ENCODE measurements at places on chromosomes 7 and 10.

DNA sequence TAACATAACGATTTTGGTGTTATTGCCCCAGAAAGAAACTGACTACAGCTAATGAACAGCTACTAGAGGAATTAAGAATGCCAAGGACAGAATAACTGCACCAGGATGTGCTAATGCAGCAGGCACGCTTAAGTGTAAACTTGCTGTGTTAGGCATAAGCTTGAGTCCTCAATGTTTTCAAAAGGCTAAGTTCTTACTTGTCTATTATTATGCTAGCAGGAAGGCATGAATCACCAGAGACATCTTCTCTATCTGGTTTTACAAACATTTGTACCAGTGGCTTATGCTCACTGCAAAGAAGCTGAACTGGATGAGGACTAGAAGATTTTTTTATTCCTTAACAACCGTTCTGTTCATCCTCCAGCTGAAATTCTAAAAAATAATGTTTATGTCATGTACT is 1035.3 kb downstream of the NRG3 start:
- no peak for DNase-seq

GRCh38 chr10:11166550-11166949 is 148.9 kb downstream of the CELF2 start:
- DNase-seq = no peak

- DNase-seq = no peak
Measured at GRCh38 chr10:125415006-125415633, 254.8 kb upstream of the CTBP2 start.

DNA sequence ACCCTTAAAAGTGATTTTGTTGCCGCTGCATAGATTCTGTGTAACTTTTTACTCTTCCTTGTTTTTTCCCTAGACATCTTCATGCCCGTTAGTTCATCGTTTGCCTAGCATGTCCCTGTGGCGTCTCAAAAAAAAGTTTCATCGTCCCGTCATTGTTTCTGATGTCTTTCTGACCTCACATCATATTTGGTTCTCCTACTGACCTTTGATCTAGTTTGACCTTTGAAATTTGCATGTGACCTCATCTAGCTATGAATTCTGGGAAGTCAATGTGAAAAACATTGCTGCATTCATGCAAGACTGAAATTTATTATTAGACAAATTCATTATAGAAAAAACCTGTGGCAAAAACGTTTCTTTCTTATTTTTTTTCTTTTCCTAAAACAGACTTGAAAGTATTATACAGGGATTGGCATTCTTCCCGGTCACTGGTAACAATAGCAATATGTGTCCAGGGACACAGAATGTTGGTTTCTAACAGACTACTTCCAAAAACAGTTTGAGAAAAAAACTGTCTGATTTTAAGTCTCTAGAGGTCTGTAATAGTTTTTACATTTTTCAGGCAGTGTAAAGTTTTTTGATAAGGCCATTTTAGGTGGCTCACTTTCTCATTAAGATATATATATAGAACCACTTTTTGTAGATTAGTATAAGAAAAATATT is 280.9 kb downstream of the USP6NL start:
- DNase-seq = peak; percentile 68

- DNase-seq = peak; percentile 49
Measured at GRCh38 chr7:26369593-26369992, 77.9 kb downstream of the SNX10 start.

GRCh38 chr7:113431406-113431805 is 313.1 kb upstream of the SMIM30 start:
- peak; percentile 2 for DNase-seq

- DNase-seq = peak; percentile 10
Measured at GRCh38 chr7:156473476-156474240, 166.9 kb upstream of the RNF32 start.

DNA sequence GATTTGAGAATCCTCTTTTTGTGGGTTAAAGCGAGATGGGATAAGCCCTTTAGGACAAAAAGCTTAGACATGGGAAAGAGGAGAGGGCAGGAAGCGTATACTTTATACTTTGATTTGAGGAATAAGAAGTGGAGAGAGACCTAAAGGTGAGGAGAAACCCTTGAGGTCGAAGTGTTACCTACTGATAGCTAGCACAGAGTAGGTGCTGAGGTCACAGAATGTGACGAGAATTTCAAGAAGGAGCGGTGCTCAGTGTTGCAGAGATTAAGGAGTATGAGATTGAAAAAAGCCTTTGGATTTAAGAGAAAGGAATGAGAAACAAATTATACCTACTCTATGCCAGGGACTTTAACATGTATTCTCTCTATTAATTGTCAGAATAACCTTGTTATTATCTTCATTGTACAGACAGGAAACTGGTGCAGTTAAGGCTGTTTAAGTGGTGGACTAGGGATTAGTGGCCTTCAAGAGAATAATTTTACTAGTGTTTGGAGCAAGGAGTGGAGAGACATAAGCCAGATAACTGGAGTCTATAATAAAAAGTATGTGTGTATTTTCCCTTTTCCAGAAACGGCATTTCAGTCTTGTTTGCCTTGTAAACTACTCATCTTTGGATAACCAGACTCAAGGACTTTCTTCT is 8.8 kb downstream of the CAPZA2 start:
- no peak for DNase-seq

GRCh38 chr10:118735294-118735693 is 19.5 kb downstream of the CACUL1 start:
- no peak for DNase-seq

DNA sequence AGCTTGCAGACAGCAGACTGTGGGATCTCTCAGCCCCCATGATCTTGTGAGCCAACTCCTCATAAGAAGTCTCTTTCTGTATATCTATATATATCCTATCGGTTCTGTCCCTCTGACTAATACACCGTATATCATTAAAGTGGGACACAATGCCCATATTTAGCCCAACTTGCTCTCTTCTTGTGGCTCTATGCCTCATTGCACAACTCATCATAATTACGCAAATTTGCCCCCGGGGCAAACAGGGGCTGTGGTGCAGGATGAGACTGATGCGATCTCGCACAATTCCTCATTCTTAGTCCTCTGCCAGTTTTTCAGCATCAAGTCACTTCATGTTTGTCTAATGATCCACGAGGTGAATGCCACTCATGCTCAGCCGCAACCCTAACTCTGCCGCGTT is 183.2 kb downstream of the PRPF18 start:
- peak; percentile 72 for DNase-seq

DNA sequence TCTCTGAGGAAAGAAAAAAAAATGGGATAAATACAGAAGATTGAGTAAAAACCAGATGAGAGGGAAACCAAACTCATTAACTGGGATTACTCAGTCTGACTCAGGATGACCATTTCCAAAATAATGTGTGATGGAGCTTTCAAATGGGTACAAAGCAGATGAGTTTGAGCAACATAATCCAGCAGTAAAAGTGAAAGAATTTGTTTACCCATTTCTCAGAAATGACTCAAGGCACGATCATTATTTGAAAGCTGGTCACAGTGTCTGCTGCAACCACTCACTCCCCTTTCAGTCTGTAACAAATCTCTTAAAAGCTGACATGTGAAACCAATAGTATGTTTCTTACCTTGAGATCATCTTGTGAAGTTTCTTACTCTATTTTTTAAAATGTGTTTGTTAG is 104.7 kb upstream of the KLF14 start:
- DNase-seq = peak; percentile 93

GRCh38 chr10:117673230-117674010 is 130.9 kb downstream of the EMX2 start:
- no peak for DNase-seq

DNA sequence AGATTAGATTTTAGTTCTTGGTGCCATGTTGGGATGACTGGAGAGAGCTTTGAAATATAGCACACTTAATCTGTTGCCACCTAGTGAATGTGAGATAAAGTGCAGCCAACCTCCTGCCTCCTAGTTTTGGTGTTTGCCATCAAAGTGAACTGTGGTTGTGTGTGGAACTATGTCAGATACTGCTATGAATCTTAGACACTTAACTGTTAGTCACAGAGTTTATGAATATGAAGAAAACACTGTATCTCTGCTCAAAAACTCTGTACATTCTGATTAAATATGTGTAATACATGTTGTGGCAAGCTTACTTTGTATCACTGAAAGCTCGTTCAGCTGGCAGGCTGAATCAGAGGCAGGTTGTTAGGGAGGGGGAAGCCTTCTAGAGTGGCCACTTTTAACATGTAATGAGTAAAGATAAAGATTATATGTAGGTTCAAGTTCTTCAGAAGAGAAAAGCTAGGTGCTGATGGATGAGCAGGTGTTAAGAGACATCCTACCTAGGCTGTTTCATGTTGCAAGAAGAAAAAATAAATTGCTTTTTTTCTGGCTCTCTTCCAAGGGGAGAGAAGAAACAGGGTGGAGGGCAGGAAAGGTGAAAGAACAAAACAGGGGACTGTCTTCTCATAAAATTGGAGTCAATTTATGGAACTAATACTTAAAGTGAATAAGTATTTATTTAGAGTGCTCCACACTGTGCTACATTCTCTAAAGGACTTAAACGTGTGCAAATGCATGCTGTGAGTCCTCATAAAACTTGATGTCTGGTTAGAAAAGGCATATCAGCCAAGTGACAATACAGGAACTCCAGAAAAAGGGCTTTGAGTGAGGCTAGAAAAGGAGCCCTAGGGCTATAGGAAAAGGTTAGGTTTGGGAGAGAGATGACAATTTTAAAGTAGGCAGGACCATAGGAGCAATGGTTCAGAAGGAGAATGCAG is 14.1 kb upstream of the LAMB1 start:
- peak; percentile 58 for DNase-seq

GRCh38 chr10:43953672-43954071 is 305.0 kb upstream of the ZNF32 start:
- DNase-seq = no peak

DNA sequence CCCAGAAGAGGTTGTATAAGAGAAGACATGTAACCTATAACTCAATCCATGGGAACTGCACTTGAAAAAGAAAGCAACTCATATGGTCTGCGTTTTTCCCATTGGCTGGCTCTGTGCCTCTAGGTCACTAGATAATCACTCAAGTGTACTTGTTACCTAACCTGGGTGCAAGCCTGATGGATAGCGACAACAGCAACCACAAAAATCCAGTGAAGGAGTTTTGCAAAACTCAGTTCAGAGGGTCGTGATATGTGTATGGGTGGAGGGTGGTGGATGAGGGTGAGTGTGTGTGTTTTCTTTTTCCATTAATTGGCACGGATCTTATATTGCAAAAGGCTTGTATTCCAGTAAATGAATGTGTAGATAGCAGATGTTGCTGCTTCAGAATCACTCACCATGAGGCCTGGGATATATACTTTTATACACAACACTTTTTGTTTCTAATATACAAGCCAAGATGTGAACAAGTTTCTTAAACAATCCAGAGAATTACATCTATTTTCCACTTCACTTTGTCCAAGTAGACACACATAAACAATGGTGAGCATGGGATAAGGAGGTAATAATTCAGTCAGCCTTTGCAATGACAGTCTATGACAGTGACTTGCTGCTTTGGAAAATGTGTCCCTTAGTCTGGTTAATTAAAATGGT is 286.9 kb upstream of the DKK1 start:
- DNase-seq = no peak

DNA sequence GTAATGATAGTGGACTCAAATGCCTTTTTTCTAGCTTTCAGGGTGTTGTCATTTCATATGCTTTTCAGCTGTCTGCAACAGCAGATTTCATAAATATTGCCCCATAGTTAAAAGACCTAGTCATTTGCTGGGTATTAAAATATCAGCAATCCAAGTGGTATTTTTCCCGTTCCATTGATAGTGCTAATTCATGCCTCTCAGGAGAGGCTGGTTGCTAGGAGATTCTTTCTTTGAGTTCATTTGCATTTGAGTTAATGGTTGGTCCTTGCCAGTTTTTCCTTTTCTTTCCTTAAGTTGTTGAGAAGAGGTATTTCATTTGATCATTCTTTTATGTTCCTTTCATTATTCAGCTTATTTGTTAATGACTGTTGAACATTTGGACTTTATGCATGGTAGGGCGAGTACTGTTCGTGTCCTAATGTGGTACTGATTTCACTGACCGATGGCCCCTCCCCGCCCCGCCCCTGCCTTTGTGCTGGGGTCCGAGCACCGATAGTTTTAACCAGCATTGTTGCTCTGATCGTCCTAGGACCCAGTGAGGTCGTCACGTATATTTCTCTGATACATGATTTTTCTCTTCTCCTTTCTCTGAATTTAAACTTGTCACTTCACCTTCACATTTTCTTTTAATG is 128.6 kb downstream of the CCNY start:
- peak; percentile 43 for DNase-seq

DNA sequence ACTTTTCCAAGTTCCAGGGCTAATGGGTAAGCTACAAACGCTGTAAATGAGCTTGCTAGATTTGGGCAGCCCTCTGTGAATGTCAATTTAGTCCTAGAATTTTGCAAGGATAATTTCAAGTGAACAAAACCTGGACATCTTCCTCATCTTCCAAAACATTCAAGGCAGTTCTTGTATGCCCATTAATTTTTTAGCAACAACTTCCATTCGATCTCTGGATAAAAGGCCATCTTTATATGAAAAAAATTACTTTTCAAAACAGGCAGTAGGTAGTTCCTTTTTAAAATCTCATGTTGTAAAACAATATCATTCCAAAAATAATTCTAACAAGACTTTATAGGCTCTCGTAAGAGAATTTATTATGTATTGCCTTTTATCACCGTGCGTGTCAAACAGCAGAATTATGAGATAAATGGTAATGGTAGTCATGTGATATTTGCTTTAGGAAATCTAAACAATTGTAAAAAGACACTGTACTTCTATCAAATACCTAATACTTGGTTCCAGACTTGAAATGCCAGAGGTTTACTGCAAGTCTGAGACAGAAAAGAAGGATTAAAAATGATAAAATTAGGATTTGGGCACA is 143.7 kb upstream of the NRP1 start:
- DNase-seq = no peak

DNA sequence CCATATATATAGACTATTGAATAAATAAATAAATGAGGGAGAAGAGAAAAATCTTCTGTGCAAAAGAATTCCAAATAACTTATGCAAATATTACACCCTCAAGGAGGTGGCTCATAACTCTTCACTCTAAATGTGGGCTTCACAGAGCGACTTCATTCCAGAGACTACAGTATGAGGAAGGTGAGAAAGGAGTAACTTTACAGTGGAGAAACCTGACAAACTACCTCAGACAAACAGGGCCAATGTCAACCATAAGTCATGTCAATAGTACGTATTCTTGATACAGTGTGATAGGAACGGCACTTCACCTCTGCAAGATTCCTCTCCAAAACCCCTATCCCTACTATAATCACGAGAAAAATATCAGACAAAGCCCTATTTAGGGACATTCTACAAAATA is 158.4 kb upstream of the NAMPT start:
- DNase-seq = no peak

GRCh38 chr10:118145256-118145655 is 98.5 kb upstream of the RAB11FIP2 start:
- no peak for DNase-seq

- no peak for DNase-seq
Measured at GRCh38 chr7:148901178-148901577, 17.1 kb upstream of the EZH2 start.

DNA sequence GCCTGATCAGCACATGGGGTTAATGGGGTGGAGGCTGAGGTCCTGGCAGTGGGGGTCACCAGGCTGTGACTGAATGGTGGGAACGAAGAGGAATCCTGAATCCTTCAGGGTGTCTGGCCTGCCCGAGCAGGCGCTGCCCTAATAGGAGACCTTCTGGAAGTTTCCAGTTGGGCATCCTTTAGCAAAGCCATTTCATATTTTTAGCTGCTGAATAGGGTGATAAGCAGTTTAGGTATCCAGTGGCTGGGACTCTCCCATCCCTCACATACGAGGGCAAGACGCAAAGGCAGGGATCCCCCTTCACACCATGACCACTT is 159.3 kb downstream of the SH3PXD2A start:
- no peak for DNase-seq

All from fibroblast of skin of scalp (primary cell).